ENCODE measurements at places on chromosomes 11 and 22.

GRCh38 chr11:27239305-27239942, 123.6 kb downstream of the CCDC34 start:
- DNase-seq = no peak

GRCh38 chr11:132898021-132898420, 634.3 kb downstream of the OPCML start:
- no peak for DNase-seq

GRCh38 chr11:62046568-62047100, 77.2 kb upstream of the INCENP start:
- no peak for DNase-seq

- no peak for DNase-seq
Observed at GRCh38 chr11:87437133-87437843, 399.6 kb downstream of the TMEM135 start.

GRCh38 chr11:109750964-109751363, 329.0 kb downstream of the C11orf87 start:
- no peak for DNase-seq

- DNase-seq = no peak
Observed at GRCh38 chr22:49351761-49352227, 475.9 kb downstream of the BRD1 start.

GRCh38 chr11:39294648-39295047, 2164.8 kb downstream of the LRRC4C start:
- DNase-seq = no peak

DNA sequence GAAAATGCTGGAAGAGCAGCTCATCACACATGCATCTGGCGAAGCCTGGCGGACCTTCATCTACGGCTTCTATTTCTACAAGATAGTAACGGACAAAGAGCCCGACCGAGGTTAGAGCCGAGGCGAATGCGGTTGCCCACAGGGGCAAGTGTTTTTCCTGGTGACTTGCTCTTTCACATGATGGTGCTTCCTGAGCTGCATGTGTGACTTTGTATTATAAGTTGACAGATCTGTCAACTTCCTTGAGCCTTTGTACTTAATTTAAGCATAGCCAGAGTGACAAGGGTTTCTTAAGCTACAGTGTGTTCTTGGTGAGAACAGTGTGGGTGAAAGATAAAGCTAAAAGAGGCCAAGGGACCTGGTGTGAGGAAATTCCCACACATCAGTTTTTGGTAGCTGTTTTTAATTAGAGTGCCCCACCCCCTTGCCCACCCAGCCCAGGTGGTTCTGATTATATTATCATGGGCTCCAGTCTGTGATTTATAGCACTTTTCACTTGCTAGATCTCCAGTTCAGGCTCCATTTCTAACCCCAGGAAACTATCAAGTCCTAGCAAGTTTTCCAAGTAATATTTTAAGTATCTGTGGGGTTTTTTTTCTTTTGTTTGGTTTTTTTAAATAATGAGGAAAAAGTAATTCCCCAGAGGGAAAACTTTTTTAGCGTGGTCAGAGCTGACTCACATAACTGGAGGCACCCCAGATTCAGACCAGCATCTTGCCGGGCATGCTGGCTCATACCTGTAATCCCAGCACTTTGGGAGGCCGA, 68.0 kb upstream of the YWHAH start:
- DNase-seq = no peak

DNA sequence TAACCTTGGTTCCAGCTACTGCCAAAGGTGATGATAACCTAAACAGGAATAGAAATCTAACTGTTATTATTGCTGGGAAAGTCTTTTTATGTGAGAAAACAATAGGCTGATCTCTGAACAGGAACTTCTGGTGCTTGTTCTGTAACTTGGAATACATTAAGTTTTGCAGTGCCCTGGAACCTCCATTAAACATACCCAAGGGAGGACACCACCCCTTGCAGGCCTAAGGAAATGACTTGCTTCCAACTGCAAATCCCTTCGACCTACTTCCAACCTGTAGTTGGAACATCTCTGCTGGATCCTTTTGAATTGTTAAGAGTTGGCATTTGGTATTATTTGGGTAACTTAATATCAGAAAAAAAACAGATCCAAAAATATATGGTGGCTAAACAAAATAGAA, 188.4 kb upstream of the API5 start:
- DNase-seq = no peak

- no peak for DNase-seq
Observed at GRCh38 chr11:62430425-62430824, 11.6 kb downstream of the SCGB1A1 start.

GRCh38 chr11:36404831-36405230, 105.2 kb downstream of the TRAF6 start:
- DNase-seq = no peak

GRCh38 chr22:32801537-32802236, at the start of gene TIMP3:
TIMP3 (plus strand) TSS chr22:32801705; CDS start chr22:32802002, 297 bp downstream.
- DNase-seq = no peak

- no peak for DNase-seq
Observed at GRCh38 chr11:21110415-21110814, 441.0 kb downstream of the NELL1 start.

- DNase-seq = peak; percentile 91
Observed at GRCh38 chr11:78139422-78140391, at the start of gene ALG8. ALG8 (minus strand) TSS chr11:78139626; CDS start chr11:78139588, 38 bp downstream.

DNA sequence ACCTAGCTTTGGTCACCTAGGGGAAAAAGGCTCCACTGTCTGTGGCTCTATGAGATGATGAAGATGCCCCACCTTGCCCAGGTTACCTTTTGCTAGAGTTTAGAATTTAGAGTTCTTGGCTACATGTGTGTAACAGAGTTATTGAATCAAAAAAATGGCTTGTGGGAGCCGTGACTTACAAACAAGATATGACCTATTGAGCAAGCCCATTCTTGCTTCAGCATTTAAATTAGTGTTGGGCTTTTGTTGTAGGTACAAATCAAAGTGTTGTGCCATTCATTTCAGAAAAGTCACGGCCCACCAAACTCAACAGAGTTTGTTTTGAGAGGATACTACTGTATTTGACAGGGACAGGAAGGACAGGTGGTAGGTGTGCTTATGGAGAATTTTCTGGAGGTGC, 768.8 kb downstream of the NTM start:
- DNase-seq = no peak

Data from GM19239 (cell line).